NB4 (cell line): ENCODE measurements at places on chromosomes 5 and 9.

- no peak for DNase-seq
Observed at GRCh38 chr5:126640866-126641265, 40.1 kb downstream of the PHAX start.

DNA sequence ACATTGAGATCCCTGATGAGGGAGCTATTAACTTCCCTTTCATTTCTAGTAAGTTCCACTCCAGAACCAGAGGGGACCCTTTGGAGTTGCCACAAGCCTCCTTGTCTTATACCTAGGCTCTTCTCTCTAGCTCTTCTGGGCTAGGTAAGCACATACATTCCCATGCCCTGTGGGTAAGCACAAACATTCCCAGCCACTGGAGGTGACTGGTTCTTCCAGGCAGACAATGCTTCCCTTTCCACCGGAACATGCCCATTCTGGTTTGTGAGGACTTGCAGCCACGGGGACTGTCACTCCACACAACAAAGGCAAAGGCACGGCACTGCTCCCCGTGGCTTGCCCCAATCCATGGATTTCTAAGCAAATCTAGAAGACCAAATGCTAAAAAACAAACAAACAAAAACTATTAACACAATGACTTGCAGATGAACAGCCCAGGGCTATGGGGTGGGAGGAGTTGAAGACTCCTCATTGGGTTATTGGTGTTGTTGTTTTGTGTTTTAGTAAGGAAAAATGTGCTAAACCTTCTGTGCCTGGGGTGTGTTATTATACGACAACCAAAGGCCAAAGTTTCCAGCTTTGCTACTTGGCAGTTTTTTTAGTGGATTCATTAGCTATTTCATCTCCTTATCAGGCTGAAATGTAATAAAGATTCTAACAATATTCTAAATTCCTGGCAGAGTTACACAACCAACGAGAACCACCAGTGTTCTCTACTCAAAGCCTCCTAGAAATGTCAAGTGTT is 276.2 kb downstream of the SYK start:
- DNase-seq: no peak

GRCh38 chr5:31492869-31493268 is 39.0 kb downstream of the DROSHA start:
- DNase-seq: no peak

GRCh38 chr9:96777426-96777864 is 442 bp downstream of the ZNF510 start:
- no peak for DNase-seq

DNA sequence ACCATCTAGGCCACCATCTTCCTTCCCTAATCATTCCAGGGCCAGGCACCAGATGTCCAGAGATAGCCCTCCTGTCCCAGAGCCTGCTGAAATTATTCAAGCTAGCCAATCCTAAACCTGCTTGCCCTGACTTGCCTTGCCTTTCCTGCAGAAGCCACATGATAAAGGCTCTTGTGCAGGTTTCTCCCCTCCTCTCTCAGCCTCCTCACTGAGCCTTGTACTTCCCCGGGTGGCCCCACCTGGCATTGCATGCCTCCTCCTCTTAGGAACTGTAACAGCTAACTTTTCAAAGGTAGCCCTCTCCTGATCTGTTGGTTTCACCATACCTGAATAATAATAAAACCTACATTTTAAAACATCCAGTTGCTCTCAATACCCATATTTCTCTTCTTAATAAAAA is 42.6 kb downstream of the DIRAS2 start:
- no peak for DNase-seq

GRCh38 chr9:14662060-14662453 is 31.2 kb downstream of the ZDHHC21 start:
- DNase-seq: no peak

DNA sequence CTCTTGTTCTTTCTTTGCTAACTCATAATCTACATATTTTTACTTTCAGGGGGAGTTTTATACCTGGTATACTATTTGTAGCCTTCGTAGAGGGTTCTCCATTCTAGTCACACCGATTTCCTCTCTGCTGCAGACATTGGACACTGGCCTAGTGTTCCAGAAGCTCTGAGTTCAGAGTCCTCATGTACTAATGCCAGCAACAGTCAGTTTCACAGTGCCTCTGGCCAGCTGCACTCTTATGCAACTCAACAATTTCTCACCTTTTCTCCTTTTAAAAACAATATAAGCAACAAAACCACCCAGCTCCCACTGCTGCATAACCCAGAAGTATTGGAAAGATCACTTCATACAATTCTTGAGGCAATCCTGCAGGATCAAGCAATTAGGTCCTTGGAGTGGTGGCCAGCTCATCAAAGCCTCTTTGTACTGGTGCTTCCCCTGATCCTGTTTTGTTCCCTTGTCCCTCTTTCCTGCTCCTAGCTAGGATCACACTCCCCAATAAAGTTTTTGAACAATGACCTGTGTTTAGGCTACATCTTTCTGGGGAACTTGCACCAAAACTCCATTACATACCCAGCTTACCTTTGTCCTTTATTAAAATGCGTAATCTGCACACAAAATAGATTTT is 98.1 kb upstream of the TUT7 start:
- DNase-seq: no peak

DNA sequence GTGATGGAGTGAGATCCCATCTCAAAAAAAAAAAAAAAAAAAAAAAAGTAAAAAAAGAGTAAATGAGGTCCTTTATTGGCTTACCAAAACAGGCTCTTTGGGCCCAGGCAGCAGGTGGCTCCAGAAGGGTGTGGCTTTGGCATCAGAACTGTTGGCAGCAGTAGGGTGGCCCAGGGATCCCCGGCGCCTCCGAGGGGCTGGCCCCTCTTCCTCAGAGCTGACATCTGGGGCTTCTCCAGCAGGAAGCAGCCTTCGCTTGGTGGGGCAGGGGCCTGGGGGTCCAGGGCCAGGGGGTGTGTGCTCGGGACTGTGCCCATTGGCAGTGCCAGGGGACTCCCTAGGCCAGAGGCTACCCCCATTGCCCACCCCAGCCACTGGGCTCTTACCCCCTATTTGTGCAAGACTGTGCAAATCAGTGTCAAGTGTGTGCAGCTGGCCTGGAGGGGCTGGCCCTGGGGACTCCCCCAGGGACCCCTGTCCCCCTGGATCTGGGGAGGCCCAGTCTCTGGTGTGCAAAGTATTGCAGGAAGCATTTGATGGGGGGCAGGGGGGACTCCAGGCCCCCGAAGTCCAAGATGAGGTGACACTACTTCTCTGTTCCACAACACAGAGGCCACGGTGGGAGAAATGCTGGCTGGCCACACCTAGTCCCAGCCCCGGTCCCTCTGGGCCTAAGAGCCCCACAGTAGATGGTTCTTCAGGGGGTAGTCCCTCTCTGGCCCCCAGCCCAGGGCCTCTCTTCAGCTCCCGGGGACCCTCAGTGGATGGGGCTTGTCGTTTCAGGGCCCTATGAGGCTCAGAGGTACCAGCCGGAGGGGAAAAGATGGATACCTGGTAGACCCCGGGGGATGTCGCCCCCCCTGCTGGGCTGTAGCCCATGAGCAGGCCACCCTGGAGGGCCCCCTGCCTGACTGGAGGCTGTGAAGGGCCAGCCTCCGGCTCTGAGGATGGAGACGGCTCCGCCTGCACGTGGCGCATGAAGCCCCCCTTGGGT is 4.7 kb upstream of the STOML2 start:
- no peak for DNase-seq

DNA sequence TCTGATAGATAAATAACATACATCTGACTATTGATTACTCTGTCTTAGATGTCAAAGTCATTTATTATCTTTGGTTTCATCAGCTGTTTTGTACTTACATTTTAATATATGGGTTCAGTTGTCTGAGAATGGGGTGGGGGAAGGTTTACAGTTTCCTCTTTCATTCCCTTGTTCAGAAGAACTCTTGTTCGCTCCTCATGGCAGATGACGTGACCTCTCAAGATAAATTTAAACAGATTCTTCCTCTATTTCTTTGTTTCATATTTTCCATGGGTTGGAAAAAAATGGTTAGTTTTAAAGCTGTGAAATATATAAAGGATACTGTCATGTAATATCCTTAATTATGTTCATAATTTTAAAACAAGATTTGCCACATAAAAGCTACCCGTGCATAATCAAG is 61.4 kb downstream of the TSSK1B start:
- DNase-seq: no peak

DNA sequence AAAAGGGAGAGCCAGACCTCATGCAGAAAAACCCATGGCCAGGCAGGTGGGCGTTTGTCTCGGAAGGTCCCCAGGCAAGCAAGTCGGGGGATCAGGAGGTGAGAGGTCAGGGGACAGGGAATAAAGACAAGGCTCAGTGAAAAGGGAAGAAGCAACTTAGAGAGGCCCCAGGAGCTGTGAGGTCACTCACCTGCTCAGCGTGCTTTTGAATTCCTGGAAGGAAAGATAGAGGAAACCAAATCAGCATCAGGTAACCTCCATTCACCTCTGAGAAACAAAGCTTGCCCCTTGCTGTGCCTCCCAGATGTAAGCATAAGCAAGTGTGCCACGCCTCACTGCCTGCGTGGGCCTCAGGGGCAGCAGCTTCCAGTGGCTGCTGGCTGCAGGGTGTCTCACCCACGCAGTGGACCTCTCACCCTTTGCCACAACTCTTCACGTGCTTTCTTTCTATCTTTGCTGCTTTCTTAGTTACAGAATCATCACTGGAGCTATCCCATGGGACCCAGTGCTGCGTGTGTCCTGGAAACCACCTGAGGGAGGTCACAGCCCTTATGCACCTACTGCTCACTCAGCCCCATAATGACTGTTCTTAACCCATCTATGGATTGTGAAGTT is 6.0 kb downstream of the TRIM7 start:
- DNase-seq: no peak

GRCh38 chr5:160479926-160480325 is 58.3 kb downstream of the PTTG1 start:
- no peak for DNase-seq

GRCh38 chr9:121881920-121882500 is 211.1 kb downstream of the TTLL11 start:
- DNase-seq: no peak

- DNase-seq: peak; percentile 39
Observed at GRCh38 chr9:101727612-101728524, 10.6 kb downstream of the GRIN3A start.
